ENCODE measurements at places on chromosomes 1 and 21. TPM values are rescaled to one million over a fixed set of nuclear protein-coding genes. Genes with fewer than 3 reads are reported as not detected.

C1orf115 gene
- 37.1 TPM for total RNA-seq

FMN2 gene
- total RNA-seq = 64.4 TPM

CATSPERE gene
- total RNA-seq = 1.2 TPM

BRINP2 gene
- 17.0 TPM for total RNA-seq

SPRTN gene
- 9.6 TPM for total RNA-seq

PRELP gene
- 0.49 TPM for total RNA-seq

LRIF1 gene
- 12.5 TPM for total RNA-seq

C1QTNF12 gene
- 0.25 TPM for total RNA-seq

GPA33 gene
- total RNA-seq = not detected

SH3BGR gene
- total RNA-seq = 1.7 TPM

NCMAP gene
- total RNA-seq = under 0.01 TPM

AADACL4 gene
- total RNA-seq = not detected

C4BPB gene
- not detected for total RNA-seq

TLR5 gene
- total RNA-seq = 0.49 TPM

DYRK3 gene
- total RNA-seq = 12.8 TPM

RASAL2 gene
- total RNA-seq = 28.8 TPM

IGSF3 gene
- total RNA-seq = 118 TPM

GPR25 gene
- 0.25 TPM for total RNA-seq

CHODL gene
- total RNA-seq = 2.0 TPM

FCRL6 gene
- total RNA-seq = 0.25 TPM

KCNA3 gene
- 20.2 TPM for total RNA-seq

LCE3D gene
- total RNA-seq = not detected

GNG4 gene
- total RNA-seq = 46.7 TPM

ERO1B gene
- total RNA-seq = 12.8 TPM

NKAIN1 gene
- total RNA-seq = 27.0 TPM

ECM1 gene
- total RNA-seq = 1.5 TPM

PLA2G2C gene
- total RNA-seq = not detected

PRUNE1 gene
- total RNA-seq = 25.6 TPM

AIRE gene
- total RNA-seq = under 0.01 TPM

CYP4A22 gene
- total RNA-seq = not detected

LCE1C gene
- not detected for total RNA-seq
